ENCODE measurements at places on chromosomes 7 and 10.

DNA sequence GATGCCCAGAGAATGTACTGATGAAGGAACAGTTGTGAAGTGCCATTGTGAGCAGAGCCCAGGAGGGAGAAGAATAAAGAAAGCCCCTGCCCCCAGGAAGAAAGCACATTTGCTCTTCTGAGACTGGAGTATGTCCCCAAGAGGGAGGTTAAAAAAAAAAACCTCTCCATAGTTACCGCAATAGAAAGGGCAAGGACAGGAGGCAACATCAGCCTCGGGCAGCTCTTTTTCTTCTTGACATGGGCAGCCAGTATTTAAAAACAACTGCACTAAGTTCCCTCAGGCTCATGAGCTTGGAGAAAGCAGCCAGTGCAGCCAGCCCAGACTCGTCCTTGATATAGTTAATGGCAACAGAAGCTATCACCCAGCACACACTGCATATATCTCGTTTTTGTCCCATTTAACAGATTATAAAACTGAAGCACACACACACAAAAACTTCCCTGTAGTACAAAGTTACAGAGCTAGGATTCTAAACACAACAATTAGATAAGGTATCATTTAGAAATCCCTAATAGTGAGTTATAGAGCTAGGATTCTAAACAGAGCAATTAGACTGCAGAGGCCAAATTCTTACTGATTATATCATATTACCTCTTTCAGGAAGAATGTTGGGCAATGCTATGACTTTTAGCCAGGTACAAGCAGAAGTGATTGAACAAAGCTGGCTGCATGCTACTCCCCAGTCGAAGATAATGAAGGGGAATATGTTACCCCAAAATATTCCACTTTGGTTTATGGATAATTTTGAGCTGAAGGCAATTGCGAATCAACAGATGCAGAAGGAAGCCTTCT, 823.5 kb downstream of the GRID1 start:
- DNase-seq: no peak

GRCh38 chr7:82760074-82760473, 316.5 kb upstream of the CACNA2D1 start:
- DNase-seq: no peak

- no peak for DNase-seq
Measured at GRCh38 chr7:132933072-132933458, 148.8 kb downstream of the CHCHD3 start.

- no peak for DNase-seq
Measured at GRCh38 chr7:77858278-77858677, 59.7 kb downstream of the PHTF2 start.

- DNase-seq: no peak
Measured at GRCh38 chr10:28946479-28946878, 269.2 kb downstream of the BAMBI start.

DNA sequence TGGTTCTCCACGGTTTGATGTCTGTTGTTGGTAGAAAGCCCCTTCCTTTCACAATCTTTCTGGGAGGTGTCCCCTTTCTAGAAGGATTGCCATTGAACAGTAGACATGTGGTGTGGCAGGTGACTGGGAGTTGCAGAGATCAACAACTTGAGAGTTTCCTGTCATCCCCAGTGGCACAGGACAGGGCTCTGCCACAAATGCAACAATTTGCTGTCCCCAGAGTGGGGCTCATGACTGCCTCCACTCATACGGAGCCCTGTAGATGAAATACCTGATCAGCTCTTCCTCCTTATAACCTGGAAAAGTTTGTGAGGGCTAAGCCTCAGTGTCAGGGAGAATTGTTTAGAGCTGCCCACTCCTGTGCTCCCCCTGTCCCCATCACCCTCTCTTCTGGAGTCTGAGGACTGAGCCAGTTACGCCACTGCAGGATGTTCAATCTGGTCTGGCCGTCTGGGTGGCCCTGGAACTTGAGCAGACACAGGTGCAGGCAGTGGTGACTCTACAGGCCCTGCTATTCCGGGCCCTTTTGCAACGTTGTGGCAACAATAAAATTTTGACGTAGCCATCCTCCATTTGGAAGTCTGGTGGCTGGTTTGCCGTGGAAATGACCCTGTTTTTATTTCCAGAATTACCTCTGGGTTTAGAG, 6.5 kb downstream of the DBNL start:
- no peak for DNase-seq

DNA sequence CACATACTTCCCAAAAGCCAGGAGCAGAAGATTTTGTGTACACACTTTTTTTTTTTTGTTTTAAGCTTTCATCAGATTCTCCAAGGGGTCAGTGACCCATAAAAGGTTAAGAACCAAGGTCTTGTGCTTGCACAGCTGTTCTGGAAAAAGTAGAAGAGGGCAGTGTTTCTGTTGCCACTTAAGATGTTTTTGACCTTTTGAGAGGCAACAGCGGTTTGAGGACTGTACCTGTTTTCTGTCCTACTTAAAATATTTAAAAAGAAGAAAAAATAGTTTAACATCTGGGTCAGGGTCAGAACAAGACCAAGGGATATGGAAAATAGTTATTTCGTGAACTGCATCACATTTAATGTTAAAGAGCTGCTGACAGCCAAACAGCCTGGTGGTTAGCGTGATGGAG, 32.9 kb downstream of the AUTS2 start:
- DNase-seq: no peak

GRCh38 chr10:4437791-4438190, 388.2 kb upstream of the AKR1E2 start:
- DNase-seq: no peak

DNA sequence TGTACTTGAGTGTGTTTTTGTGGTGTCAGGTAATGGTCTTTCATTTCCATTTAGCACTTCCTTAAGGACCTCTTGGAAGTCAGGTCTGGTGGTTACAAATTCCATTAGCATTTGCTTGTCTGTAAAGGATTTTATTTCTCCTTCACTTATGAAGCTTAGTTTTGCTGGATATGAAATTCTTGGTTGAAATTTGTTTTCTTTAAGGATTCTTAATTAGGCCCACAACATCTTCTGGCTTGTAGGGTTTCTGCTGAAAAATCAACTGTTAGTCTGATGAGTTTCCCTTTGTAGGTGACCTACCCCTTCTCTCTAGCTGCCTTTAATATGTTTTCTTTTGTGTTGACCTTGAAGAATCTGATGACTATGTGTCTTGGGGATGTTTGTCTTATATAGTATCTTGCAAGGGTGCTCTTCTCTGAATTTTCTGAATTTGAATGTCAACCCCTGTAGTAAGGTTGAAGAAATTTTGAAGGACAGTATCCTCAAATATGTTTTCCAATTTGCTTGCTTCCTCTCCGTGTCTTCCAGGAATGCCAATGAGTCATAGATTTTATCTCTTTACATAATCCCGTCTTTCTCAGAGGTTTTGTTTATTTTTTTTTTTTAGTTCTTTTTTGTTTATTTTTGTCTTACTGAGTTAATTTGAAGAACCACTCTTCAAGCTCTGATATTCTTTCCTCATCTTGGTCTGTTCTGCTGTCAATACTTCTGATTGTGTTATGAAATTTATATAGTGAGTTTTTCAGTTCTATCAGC, 70.2 kb downstream of the SLC39A12 start:
- DNase-seq: no peak

- DNase-seq: no peak
Measured at GRCh38 chr10:57333880-57334279, 933.8 kb downstream of the IPMK start.

GRCh38 chr7:5693529-5693928, 87.9 kb downstream of the RNF216 start:
- DNase-seq: no peak

DNA sequence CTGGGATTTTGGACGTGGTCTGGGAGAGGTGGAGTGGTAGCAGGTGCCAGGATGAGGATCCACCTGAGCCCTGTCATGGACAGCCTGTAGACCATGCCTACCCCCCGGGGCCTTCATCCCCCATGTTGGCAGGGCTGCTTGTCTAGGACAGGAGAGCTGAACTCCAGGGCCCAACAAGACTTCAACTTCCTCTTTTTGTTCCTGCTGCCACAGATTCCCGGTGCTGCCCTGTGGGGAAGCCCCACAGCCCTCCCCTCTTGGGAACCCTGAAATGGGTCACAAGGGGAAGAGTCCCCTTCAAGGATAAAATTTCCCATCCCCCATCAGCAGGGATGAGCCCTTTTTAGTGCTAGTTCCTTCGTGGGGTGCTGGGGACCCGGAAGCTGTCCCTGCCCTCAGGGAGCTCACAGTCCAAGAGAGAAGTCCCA, 1.3 kb upstream of the CUEDC2 start:
- no peak for DNase-seq

DNA sequence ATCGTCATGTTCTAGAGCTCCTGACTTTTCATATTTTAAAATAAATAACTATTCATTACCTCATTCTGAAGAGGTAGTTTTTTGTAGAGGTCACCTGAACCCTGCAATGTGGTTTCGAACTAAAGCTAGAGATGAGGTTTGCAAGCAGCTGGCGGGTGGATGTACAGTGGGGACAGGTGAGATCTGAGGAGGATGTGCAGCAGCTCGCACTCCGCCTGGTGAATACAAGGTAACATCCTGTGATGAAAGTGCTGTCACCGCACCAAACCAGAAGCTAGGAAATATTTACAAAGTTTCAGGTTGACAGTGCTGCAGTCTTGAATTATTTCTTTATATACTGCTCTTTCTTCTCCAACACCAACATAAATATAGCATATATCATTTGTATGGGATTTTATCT, 26.5 kb downstream of the NDUFB2 start:
- DNase-seq: no peak

DNA sequence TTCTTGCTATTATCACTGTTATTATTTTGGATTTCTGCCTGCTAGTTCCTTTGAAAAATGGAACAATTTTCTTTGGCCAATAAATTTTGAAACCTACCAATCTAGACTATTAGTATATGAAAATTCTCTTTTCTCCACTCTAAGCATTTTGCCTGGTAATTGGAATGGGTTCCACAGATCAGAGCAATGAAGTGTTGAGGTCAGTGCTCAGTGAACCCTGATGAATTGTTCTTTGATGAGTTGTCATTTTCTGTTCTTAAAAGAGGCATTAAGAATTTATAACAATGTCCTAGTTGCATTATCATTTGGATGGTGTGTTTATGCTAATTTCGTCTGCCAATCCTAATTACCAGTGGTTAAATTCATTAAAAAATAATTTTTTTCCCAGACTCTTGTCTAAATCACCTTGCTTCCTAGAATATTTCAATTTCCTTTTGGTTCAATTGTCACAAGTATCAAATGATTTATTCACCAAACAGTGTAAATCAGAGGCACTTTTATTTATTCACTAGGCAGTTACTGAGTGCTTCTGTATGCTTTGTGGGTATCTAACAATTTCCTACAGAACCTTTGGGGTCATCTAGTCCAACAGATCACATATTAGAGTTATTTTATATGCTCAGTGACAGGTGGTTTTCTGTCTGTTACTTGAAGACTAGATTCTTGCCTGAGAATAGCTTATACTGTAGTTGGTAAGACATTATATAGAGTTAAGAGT, 239.0 kb downstream of the DNAJB9 start:
- no peak for DNase-seq

DNA sequence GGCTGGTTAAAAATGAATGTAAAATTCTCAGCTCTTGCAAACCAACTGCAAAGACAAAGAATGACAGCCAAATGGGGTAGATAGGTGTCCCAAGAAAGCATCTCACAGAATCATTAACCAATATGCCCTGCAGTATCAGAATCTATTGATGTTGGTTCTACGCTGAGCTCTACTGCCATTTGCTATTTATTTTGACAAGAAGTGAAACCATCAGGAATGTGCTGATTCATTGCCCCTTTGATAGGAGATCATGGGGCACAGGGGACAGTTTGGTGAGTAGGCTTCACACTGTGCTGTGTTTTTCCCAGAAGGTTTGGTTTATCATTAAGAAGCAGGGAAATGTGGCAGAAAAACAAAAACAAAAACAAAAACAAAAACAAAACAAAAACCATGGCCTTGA, 19.4 kb upstream of the CDC14C start:
- DNase-seq: no peak

- DNase-seq: no peak
Measured at GRCh38 chr7:8338206-8338605, 76.2 kb upstream of the ICA1 start.

DNA sequence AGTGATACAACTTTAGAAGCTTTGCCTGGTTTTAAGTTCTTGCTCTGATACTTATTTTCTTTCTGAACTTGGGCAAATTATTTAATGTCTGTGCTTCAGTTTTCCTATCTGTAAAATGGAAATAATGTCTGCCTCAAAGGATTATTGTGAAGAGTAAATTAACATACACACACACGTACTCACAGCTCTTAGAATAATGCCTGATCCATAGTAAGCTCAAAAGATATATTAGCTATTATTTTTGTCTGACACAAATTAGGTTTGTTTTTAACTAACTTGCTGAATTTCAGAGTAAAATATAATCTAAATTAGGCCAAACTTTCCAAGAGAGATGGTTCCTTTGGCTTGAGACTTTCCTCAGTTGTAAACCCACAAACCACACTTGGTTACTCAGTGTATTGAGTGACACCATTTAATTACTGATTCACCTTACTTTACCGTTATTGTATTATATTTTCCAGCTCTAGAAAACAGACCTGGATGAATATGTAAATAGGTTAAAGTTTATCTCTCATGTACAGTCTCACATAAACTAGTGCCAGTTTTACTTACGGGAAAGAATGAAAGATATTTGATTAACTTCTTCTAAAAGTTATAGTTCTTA, 50.4 kb downstream of the VTI1A start:
- DNase-seq: no peak

DNA sequence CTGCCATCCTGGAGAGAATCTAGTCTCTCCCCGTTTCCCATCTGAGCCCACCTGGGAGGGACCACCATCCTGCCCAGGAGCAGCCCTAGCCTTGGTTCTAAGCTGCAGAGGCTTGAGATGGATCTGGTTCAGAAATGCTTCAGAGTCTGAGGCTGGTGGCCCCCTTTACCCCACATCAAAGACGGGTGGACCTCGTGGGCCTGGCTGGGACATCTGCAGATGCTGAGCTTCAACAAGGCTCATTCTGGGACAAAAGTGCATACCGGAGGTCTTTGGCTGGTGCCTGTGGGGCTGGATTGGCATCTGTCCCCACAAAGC, 4.9 kb upstream of the IRF5 start:
- DNase-seq: no peak

- DNase-seq: no peak
Measured at GRCh38 chr10:73890261-73890660, 15.9 kb upstream of the CAMK2G start.

DNA sequence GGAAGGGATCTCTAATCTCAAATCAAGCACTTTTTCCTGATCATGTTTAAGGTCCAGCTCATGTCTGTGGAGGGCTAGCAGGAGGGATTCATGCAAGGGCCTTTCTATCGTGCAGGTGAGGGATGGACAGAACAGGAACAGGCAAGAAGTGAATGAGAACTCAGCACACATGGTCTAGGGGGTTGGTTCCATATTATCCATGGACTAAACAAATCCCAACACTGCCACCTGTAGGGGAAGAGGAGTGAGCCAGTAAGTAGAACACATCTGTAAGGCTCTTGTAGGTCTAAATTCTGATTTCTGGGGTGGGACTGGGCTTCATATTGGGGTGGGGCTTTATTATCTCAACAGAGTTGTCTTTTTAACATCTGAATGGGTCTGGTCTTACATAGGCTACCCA, 138.0 kb upstream of the TARP start:
- no peak for DNase-seq

All from AG09319 (cell line).